GM12878 (cell line): ENCODE measurements at places on chromosomes 4 and X.

GRCh38 chrX:66142351-66142750 is 21.7 kb upstream of the HEPH start:
- no peak for DNase-seq

DNA sequence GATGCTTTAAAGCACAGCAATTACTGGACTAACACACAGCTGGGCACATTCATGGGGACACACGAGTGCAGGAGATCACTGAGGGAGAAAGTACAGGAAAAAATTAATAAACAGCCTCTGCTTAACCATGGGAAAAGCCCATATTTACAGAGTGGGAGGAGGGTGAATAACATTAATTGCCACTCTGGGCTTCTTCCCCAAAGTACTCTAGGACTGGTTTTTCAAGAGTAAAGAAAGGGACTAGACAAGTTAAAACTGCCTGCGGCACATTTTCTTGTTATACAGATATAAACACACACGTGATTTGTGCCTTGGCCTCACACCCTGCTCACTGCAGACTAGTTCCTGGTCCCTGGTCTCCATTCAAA is 179.7 kb upstream of the TET2 start:
- DNase-seq = no peak

GRCh38 chr4:158443731-158444130 is 78.0 kb upstream of the RXFP1 start:
- DNase-seq = no peak

GRCh38 chrX:151177141-151178027 is 1.0 kb downstream of the GPR50 start:
- DNase-seq = no peak

GRCh38 chrX:16882702-16883486 is 12.7 kb upstream of the RBBP7 start:
- peak; percentile 37 for DNase-seq

DNA sequence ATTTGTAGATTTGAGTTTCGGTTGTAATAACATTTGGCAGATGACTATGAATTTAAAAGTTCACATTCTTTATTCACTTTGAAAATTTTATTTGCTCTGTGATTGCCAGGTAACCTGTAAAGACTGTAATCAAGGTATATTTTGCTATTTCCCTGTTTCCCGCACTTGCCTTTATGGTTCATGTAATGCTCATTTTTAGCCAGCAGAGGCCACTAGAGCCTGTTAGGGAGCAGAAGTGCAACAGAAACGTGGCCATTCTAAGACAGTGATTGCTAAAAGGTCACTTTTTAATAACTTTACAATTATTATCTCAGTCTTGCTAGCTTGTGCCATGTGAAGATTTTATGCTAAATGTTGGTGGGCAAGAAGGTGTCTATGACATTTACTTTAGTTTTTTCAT is 12.4 kb downstream of the YIPF6 start:
- DNase-seq = no peak

- no peak for DNase-seq
Measured at GRCh38 chr4:77710059-77710458, 104.4 kb downstream of the CXCL13 start.

DNA sequence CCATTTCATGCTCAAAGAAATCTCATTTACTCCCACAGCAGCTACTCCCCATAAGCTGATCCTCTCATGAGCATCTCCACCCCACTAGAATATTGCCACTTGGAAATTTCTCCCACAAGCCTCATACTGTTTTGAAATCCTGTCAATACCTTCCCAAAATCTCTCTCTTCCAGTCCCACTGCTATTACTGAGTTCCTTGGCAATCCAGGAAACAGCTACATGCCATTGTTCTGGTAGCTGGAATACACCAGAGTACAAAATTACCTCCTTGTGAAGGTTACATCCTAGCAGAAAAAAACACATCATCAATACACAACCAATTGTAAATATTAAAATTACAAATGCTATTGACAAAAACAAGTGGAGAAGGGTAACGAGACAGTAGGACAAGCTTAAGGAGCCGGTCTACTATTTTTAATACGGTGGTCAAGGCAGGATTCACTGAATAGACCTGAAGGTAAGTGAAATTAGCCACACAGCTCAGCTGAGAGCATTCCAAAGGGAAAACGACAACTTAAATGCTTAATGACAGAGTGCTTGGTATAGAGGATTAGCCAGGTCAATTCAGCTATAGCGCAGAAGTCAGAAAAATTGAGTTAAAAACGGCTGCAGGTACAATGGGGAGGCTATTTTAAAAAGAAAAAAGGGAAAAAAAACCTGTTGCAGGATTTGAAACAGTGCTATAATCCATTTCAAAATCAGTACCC is 6.4 kb downstream of the RPL9 start:
- DNase-seq = no peak

DNA sequence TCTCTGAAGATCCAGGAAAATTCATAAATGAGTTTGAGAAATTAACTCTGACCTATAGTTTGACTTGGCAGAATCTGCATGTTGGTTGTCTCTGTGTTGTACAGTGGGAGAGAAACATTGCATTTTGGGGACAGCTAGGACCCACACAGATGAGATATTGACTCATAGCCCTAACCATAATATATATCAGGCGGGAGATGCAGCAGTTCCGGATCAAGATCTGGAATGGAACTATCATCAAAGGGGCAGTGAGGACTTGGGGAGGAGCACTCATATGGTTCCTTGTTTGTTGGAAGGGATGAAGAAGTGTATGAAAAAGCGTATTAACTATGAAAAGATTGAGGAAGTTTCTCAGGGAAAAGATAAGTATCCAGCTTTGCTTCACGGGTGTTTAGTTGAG is 14.0 kb downstream of the CXCL2 start:
- no peak for DNase-seq

DNA sequence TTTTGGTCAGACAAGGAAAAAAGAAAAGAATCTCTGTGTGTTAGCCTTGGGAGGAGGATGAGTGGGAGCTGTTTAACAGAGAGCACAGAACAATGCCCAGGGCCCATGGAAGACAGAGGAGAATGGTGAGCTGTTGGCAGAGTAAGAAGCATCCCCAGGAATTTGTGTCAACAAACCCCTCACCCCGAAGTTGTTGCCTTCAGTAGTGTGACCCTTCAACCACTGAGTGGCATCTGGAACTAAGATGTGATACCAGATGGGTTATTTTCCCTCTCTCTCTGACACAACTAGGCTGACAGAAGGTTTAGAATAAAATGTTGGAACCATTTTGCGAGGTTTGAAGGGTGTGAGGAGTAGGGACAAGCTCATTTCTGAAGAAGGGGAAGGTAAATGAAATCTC is 25.1 kb downstream of the IGSF1 start:
- DNase-seq = no peak

GRCh38 chr4:84952004-84952403 is 14.5 kb downstream of the WDFY3 start:
- DNase-seq = no peak

DNA sequence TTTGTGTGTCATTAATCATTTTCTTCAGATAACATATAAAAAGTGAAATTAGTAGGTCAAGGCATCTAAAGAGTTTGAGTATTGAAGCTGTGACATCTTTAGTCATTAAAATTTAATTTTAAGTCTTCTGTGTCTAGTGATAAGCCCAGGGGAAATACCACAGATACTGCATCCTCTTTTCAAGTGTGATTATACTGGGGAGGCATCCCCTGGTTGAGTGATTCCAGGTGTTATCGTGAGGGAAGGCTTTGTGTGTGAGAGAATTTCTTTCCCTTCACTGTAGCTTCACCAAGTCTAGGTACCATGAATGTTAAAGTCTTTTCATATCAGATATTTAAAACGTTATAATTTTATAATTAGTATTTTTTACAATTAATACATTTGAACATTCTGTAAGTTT is 193.4 kb downstream of the FRAS1 start:
- no peak for DNase-seq

DNA sequence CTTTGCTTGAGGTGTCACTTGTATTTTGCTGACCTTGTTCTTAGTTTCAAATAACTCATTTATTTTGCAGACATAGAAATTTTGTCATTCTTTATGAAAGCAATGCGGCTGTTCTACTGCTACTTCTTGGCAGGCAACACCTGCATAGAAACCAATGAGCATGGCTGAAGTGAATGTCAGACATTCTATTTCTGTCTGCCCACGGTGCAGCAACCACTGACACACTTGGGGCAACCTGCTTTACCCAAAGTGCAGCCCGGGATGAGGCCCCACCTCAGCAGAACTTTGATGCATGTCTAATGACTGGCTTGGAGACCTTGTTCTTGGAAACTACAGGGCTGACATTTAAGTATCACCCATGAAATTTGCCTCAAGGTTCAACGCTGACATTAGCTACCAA is 93.6 kb downstream of the RBM47 start:
- DNase-seq = no peak

DNA sequence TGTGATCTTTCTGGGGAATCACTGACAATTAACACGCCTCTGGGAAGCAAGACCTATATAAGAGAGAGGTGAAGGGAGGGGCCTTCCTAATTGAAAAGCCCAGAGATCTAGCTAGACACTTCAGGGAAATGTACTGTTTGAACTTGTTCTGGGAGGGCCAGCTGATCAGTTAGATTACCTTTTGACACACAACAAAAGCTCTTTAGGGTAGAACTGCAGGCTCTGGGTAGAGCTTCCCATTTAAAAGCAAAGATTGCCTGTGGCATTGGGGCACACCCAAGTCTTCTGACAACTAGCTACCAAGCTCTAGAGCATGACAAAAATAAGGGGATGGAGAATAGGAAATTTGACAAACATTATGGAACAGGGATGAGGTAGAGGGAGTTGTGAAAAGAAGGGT is 26.3 kb downstream of the AREG start:
- no peak for DNase-seq

DNA sequence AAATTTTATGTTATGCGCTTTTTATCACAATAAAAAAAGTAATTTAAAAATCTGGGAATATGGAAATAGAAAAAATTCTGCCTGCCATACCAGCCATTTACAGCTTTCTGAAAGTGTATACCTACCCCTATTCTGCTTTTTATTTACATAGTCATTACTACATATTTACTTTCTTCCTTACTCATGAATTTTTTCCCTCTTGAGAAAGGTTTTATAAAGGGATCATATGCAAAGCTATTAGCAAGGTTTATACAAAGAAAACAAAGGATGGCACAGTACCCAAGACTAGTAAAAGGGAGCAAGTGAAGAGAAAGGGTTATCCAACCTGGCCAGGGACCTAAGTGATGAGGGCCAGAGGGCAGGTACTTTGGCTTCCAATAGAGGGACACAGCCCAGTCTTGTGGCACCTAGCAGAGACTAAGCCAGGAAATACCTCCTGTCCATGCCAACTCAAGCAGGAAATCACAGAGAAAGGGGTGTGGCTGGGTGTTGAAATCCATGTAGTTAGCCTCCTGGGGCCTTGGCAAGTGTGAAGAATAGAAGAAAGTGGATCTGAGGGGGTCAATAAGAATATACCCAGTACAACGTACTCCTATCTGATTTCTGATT is 207.3 kb upstream of the VEGFC start:
- no peak for DNase-seq
